Inflammatory macrophage treated with lipopolysaccharide for 1 hour (primary cell): ENCODE measurements at places on chromosomes 7 and 10.
A peak's percentile ranks its signal among the peaks of the same experiment; 100 is the strongest.

GRCh38 chr10:30825495-30825894 is 195.9 kb upstream of the LYZL2 start:
- no peak for DNase-seq

DNA sequence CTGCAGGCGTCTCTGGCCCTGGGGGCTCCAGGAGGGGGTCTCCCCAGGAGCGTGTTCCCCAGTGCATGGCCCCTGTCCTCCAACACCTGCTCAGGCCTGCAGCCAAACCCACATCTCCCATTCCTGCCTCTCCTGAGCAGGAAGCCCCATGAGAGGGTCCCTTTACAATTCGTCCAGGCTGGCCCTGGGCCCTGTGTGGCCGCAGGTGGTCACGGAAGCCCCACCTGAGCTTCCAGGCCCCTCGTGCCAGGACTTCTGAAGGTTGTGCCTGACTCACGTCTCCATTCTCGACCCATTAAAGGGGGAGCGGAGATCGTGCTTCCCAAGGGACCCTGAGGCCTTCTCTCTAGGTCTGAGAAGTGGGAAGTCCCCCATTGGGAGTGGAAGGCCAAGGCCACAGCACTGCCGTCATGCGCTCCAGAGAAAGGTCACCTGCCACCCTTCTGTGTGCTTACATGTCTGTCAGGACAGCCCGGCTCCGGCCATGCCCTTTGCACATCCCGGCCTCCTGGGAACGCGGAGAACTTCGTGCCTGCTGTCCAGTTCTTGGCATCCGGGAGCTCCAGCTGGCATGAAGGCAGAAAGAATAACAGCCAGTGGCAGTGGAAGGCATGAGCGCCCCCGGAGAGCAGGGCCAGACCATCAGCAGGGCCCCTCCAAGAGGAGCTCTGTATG is 382.3 kb downstream of the DNAJB6 start:
- no peak for DNase-seq

- no peak for DNase-seq
Measured at GRCh38 chr10:101902032-101902819, 58.6 kb upstream of the KCNIP2 start.

DNA sequence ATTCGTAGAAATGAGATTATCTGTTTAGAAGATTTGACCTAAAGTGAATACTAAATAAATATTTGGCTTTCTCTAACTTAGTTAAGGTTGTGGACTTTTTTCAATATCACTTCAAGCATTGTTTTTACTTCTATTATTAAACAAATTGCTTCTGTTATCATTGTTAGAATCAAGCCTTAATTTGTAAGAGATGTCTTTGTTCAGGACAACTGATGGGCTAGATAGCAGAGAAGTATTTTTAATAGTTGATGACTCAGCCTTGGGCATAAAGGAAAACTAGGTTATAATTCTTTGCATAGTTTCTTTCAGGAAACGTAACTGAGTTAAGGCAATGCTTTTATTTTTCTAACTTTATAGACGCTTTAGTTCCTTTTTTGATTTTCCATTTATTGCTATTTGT is 128.8 kb upstream of the SMIM30 start:
- no peak for DNase-seq

GRCh38 chr10:117551330-117552155 is 9.0 kb downstream of the EMX2 start:
- DNase-seq = no peak

DNA sequence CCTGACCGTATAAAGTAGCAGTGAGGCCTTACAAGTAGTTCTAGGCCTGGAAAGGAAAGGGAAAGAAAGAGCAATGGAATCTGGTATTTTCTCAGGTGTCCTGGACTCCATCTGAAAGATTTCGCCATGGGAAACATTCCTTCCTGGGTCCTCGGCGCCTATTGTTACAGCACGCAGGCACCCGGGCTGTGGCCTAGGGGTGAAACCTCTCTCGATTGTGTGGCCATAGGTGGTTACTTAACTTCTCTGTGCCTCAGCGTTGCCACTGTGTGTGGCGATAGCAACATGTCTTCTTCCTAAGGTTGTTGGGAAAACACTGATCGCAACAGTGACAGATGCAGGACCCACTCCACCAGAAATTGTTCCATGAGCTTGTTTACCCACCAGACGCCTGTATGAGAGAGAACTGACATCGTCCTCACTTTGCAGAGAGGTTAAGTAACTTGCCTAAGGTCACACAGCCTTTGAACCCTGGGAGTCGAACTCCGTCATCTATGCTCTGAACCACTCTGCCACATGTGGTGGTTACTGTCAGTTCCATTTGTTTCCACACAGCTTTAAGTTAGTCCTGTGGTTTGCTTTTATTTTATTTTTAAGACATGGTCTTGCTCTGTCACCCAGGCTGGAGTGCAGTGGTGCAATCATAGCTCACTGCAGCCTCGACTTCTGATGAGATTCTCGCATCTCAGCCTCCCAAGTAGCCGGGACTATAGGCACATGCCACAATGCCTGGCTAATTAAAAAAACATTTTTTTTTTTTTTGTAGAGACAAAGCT is 73.4 kb downstream of the LHPP start:
- no peak for DNase-seq

DNA sequence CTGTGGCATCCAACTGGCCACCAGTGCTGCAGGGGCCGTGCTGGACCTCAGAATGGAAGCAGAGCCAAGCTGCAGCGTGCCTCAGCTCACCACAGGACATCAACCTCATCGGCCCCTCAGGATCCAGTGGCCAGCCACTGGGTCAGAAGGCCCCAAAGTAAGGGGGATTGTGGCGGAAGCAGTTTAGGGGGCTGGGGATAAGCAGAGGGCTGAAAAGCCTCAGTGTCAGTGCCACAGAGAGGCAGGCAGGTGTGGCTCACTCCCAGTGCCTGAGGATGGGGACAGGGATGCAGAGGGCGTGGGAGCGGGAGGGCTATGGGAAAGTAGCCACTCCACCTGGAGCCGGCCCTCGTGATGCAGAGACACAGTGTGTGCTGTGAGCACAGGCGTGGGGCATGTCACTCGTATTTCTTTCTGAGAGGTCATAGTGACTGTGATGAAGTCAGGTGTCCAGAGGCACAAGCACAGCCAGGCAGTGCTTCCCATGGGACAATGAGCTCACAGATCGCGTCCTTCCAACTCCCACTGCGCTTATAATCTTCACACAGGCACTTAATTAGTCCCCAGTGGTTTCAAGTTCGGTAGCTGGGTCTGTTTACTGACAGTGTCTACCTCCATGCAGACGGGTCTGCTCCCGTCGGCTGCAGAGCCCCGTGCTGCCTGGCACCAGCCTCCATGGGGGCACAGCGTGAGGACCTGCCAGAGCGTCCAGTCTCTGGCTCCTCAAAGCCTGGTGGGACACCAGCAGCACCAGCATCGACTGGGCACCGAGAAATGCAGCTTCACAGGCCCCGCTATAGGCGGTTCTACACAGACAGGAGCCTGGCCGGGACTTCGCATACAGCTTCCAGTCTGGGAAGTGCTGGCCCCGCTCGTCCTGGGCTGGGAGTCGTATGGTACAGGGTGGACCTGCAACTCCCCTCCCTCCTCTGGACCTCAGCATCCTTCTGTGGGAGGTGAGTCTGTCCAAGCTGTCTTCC is 42.9 kb upstream of the CNPY1 start:
- DNase-seq = no peak

DNA sequence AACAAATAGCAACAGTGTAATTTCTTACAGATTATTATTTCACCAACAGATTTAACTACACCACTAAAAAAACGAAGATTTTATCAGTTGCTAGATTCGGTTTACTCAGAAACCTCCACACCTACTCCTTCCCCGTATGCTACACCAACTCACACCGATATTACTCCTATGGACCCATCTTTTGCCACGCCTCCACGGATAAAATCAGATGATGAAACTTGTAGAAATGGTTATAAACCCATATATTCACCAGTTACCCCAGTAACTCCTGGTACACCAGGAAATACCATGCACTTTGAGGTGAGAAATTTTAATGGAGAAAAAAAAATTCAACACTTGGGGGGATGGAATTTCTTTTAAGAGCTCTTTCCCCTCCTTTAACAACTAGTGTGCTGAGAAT is 92.5 kb downstream of the KMT2E start:
- no peak for DNase-seq

DNA sequence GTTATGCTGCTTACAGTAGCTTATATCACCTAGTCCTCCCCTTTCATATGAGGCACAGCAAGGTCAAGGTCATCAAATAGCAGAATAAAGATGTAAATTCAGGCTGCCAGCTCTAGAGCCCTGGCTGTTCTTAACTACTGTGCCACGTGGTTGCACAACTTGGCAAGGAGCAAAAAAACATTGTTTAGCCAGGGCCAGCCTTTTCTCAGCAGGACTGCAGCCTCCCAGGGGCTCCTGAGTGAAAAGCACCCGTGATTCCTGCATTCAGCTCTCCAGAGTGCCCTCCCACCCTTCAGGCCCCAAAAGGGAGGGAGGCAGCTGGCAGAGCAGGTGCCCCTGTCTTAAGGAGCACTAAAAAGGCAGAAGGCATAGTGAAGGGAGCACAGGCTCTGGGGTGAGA is 31.8 kb upstream of the TM9SF3 start:
- DNase-seq = no peak

DNA sequence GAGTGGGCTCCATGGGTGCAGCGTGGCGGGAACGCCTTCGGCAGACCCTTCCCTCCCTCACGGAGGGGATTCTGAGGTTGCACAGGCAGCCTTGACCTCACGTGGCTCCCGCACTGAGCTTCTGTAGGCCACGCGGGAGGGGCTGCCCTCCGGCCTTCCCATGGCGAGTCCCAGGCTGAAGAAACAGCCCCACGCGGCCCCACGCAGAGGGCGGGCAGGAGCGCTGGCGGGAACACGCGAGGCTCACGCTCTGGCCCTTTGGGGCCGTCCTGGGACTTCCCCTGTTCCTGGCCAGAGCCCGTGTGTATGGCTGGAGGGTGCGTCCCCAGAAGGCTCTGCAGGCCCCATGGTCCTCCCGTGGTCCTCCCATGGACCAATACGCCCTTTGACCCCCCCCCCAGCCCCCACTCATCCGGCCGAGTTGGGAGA is 21.7 kb upstream of the NKX6-2 start:
- no peak for DNase-seq

DNA sequence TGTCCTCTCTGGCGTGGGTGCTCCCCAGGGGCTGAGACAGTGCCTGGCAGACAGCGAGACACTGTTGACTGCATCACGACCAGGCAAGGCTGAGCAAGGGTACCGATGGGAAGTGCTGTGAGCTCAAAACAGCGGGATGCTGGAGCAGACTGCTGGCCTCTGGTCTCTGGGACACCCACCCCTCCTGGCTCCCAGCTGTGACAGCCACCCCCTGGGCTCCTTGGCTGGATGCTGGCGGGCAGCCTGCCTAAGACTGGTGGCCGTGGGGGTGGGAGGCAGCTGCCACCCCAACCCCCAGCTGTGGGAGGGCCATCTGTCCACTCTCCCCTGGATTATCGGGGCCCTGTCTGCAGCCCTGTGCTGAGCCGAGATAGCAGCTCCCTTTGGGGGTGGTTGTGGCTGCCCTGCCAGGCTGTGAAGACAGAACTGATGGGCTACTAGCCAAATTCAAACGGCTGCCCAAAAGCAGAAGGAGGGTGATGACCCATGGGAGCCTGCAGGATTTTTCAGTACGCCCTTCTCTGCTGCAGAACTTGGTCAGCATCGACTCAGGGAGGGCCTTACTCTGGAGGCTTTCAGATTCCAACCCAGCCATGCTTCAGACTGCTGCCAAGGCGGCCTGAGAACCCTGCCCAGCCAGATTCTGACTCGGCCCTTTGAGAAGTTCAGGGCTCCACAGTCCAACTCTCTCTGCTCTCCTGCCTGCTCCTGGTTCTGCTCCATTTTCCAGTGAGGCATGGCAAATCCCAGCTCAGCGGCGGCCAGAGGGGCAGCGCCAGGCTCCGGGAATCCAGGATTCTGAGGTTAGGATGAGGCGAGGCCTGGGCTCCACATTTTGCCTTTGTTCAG is 125.3 kb downstream of the NEURL1 start:
- DNase-seq = peak; percentile 15

GRCh38 chr7:54080971-54081370 is 461.2 kb upstream of the VSTM2A start:
- no peak for DNase-seq

DNA sequence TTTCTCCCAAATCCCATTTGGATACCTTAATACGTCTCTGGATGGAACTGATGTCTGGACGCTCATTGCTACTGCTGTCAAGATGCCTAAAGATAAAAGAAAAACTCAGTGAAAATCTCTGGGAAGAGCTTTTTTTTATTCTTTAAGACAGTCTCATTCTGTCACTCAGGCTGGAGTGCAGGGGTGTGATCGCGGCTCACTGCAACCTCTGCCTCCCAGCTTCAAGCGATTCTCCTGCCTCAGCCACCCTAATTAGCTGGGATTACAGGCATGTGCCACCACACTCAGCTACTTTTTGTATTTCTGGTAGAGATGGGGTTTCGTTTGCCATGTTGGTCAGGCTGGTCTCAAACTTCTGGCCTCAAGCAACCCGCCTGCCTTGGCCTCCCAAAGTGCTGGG is 102.2 kb downstream of the NT5C2 start:
- DNase-seq = no peak

DNA sequence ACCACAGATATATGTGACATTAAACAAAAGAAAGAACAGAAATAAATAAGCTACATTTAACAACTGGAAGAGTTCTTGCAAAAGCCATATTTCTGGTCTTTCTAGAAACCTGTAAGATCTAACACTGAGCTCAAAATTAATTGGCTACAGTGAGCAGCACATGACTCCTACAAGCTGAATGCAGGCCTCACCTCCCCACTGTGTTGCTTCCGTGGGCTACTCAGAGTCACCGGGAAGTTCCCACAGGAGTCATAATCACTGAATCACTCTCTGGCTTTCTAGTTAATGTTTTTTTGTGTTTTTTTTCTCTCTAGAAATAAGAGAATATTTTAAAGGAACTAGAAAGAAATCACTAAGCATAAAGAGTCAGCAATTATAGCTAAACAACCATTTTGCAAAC is 10.2 kb upstream of the MRPS24 start:
- DNase-seq = peak; percentile 64

DNA sequence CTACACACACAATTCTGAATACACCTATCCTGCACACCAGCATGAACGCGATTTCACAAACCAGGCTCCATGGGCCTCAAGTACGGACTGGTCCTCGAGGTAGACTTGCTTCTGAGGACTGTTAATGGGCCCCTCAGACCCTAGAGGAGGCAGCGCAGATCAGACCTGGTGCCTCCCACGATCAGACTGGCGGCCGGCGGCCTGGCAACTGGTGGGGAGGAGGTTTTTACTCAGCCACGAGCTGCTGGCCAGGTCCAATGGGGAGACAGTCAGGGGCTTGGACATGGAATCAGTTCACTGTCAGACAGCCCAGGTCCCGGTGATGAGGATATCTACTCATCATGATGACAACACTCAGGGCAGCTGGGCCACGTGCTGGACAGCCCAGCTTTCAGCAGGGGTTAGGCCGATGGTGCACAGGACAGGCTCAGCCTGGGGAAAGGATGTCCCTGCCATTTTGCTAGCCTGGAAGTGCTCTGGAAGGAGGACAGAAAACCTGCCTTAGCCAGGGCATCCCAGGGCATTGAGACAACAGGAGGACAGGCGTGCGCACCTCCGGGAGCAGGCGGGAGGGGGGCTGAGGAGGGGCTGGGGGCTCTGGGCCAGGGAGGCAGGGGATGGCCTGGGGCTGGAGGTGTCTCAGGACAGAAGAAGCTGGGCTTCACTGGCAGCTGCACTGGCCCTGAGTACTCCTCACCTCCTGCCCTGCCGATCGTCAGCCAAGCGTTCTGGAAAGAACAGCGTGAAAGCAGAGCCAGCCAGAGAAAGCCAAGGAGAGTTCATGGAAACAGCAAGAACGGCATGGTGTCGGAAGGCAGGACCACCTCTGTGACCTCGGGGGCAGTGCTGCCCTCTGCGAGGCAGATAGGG is 48.0 kb upstream of the RASGEF1A start:
- DNase-seq = no peak

- no peak for DNase-seq
Measured at GRCh38 chr7:43136064-43136463, 23.6 kb downstream of the HECW1 start.

- no peak for DNase-seq
Measured at GRCh38 chr7:150914966-150915365, 62.6 kb downstream of the AOC1 start.
